Stimulated activated naive CD8-positive, alpha-beta T cell treated with anti-CD3 and anti-CD28 coated beads, Interleukin-15, amount 100 ng/mL, for 72 hours (primary cell): ENCODE measurements at places on chromosomes 1 and 21.

- no peak for DNase-seq
Measured at GRCh38 chr1:9604836-9605235, 16.1 kb downstream of the TMEM201 start.

DNA sequence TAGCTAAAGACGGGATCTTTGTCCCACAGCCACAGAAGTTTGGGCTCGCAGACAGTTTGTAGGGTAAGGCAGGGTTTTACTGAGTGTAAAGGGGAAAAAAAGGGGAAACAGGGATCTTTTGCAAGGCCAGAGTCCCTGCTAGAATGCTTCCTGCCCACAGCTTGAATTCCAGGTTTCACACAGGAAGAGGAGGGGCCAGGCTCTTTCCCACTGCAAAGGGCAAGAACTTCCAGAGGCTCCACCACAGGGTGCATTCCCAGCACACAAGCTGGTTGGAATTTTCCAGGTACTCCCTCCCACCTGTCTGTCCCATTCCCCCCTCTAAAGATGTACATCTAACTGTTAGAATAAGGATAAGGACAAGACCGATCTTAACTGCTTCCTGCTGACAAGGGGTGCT lies 1126.9 kb downstream of the KCNT2 start:
- DNase-seq = no peak

DNA sequence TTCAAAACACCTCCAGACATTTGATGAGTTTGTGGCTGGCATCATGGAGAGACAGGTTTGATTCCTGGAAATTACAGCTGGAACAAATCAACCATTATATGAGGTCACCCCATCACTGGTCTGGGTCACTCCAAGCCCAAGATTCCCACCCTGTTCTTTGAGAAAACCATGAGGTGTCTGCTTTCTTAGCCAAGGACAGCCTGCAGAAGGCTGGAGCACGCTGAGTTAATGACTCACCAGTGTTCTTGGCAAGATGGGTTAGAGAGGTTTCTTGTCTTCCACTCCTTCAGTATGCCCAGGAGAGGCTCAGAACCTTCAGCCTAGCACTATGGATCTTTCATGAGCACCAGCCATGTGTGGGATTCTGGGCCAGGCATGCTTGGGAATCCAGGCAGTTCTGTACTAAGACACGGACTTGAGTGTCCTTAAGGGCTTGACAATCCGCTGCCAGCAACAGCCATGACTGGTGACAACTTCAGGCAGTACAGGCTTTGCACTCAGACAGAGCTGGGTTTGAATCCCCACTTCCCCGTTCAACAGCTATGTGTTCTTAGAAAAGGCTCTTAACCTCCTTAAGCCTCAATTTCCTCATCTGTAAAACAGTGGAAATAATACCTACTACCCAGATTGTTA lies 43.9 kb downstream of the GRHL3 start:
- DNase-seq = no peak

GRCh38 chr1:232635778-232636356 lies 5.9 kb upstream of the SIPA1L2 start:
- DNase-seq = no peak

DNA sequence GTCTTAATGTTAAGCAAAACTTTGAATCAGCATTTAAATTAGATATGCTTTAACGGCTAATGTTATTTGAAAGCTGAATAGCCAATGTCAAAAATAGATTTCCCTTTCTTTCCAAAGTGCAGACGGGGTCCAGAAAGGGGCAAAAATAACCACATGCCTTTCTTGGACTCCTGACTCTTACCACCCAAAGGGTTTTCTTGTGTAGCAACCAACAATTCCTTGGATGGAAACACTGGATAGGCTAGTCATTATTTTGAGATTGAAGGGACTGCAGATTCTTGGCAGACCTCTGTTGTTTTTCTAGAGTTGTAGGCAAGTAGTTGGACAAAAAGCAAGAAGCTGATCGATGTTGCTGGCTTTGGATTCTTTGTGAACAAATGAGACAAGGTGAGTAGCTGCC lies 107.0 kb downstream of the MRPS6 start:
- DNase-seq = no peak

- DNase-seq = peak; percentile 63
Measured at GRCh38 chr1:230084408-230085177, 17.6 kb downstream of the GALNT2 start.

- no peak for DNase-seq
Measured at GRCh38 chr21:39637197-39637970, 24.6 kb downstream of the B3GALT5 start.

GRCh38 chr1:228851618-228852017 lies 116.3 kb downstream of the RHOU start:
- no peak for DNase-seq

DNA sequence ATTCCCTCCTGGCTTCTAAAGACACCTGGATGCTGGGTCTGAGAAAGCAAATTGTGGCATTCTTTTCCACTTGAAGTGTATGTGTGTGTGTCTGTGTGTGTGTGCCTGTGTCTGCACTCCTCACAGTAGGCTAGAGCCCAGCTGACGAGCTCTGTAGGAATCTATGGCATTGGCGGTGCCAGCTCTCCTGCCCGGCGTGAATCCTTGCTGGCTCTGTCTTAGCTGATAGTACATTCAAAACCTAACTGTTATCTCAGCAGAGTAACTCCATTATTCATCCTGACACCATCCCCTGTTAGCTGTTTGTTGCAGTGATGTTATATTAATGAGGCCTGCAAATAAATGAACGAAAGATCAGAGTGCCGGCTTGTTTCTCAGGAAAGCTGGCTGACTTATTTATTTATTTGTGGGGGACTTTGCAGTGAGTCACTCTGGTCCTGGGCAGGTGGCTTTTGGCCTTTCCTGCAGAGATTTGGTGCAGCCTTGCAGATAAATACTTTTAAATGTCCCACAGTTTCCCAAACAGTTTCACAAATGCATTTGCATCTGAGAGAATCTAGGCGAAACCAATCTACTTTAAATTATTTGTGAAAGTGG lies 160.6 kb upstream of the CD34 start:
- no peak for DNase-seq

DNA sequence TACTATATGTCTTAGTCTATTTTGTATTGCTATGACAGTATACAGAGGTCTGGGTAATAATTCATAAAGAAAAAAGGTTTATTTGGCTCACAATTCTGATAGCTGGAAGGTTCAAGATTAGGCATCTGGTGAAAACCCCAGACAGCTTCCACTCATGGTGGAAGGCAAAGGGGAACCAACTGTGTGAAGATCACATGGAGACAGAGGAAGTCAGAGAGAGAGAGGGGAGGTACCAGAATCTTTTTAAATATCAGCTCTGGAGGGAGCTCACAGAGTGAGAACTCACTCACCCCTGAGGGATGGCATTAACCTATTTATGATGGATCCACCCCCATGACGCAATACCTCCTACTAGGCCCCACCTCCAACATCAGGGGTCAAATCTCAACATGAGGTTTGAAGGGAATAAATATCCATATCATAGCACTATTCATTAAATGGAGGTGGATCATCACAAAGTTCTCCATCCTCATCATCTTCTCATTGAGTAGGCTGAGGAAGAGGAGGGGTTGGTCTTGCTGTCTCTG lies 290.5 kb downstream of the DSCAM start:
- no peak for DNase-seq
